GM13976 (cell line): ENCODE measurements at places on chromosomes 13 and 19.

DNA sequence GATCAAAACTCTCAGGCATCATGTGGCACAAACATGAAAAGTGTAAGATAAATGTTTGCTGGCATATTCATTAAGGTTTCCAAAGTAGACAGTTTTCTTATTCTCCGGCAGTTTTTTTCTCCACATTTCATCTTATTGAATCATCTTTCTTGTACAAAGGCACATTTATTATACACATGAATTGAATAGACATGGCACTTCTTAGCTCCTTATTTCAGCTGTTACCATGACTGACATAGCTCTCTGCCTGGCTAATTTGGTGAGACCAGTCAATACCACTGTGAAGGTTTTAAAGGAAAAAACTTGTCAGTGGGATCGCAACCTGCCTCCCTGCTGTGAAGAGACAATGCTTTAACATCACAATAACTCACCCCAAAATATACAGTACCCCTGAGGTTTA, 285.0 kb upstream of the PCDH20 start:
- DNase-seq, result no peak

DNA sequence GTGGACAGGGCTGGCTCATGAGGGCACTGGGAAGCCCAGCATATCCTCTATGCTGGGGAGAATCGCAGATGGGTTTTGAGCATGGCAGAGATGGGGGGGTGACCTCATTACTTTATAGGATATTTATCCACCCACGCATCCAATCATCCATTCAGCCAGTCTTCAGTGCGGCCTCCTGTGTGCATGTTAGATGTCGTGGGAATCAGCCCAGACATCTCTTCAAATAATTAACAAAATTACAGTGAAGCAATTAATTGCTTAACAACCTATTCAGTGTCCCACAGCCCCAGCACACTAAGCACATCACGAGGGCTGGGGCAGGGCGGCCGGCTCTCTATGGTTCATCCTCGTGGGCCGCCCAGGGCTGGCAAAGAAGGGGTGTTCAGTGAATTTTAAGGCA, 21.6 kb downstream of the LIG1 start:
- DNase-seq, result no peak

DNA sequence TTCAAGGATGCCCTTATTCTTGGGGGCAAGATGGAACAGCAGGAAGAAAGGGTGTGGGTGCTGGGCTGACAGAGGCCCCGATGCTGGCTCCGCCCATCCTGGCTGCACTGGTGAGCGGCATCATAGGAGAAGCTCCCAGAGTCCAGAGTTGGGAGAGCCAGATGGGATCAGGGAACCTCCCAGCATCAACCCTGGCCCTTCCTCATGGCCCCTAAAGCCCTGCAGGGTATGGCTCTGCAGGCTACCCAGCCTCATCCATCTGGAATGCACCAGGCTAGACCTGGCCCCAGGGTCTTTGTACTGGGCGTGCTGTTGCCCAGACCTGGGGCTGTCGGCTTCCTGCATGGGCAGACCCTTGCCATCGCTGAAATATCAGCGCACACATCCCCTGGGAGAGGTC, 7.9 kb upstream of the ELL start:
- no peak for DNase-seq

DNA sequence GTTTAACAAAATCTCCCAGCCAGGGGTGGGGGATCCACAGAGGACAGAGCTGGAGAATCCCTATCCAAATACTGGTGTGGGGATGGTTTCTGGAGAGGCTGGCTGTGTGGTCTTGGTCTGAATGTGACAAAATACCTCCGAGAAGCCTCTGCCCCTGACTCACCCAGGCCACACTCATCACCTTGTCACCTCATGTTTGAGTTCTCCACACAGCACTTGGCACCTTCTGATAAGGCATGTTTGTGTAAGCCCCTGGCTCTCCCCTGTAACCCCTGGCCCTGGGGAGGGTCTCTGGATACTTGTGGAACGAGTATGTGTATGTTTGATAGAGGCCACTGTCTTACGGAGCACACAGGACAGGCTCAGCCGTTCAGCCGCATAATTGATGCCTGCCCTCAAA, 14.7 kb downstream of the TECR start:
- DNase-seq, result peak; percentile 31

GRCh38 chr19:14175351-14175792, 30.6 kb downstream of the ADGRL1 start:
- no peak for DNase-seq

DNA sequence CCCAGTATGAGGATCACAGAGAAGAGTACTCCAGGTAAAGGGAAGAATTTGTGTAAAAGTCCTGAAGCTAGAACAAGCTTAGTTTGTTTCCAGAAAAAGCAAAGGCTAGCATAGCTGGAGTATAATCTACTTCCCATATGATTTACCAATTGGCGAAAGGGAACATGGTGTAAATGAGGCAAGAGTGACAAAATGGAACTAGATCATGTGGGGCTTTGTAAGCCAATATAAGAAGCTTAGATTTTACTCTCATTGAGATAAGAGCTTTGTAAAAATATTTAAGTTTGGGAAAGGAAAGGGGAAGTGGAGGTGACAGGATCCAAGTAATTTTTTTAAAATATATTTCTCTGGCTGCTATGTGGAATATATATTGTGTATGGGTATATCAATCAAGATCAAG, 234.9 kb downstream of the KCTD12 start:
- no peak for DNase-seq

GRCh38 chr19:36939153-36939552, 23.0 kb downstream of the ZNF568 start:
- DNase-seq, result no peak

- DNase-seq, result no peak
Observed at GRCh38 chr19:35297515-35297848, 5.5 kb downstream of the MAG start.

GRCh38 chr13:44566601-44567000, 9.5 kb downstream of the TSC22D1 start:
- no peak for DNase-seq

- DNase-seq, result no peak
Observed at GRCh38 chr19:47581605-47582319, 8.8 kb upstream of the ZNF541 start.

- no peak for DNase-seq
Observed at GRCh38 chr19:48836089-48837017, at the start of gene HSD17B14. TSS of gene HSD17B14 (minus strand) at chr19:48836491. CDS start at chr19:48836411, 80 bp downstream.

GRCh38 chr19:5293612-5294378, 46.8 kb downstream of the PTPRS start:
- peak; percentile 66 for DNase-seq

- no peak for DNase-seq
Observed at GRCh38 chr19:15672580-15673175, at the start of gene CYP4F12. TSS of gene CYP4F12 (plus strand) at chr19:15673087. CDS start at chr19:15673530, 443 bp downstream.

DNA sequence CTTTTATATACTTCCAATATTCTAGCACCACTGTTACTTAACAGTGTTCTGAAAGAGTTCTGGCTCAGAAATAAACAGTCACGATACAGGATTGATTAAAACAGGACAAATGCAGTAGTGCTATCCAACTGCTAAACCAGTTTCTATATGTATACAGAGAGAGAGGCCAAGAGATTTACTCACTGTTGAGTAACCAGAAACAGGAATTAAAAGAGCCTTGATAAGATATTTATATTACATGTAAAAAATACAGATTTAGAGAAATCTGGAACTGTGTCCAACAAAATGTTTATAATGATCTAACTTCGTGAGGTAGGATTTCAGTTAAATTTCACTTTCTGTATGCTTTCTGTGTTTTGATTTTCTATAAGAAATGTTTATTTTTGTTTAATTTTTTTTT, 116.6 kb downstream of the CDK8 start:
- no peak for DNase-seq

DNA sequence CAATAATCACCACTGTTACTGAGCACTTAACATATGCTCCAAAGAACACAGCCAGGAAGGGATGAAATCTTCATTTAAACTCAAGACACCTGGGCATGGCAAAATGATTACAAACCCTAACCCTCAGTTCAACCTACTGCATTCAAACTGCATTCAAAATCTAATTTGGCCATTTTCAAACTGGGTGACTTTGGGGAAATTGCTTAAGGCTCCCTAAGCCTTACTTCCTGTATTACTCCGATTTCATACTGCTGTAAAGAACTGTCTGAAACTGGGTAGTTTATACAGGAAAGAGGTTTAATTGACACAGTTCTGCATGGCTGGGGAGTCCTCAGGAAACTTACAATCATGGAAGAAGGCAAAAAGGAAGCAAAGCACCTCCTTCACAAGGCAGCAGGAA, 50.4 kb downstream of the CBY2 start:
- no peak for DNase-seq

DNA sequence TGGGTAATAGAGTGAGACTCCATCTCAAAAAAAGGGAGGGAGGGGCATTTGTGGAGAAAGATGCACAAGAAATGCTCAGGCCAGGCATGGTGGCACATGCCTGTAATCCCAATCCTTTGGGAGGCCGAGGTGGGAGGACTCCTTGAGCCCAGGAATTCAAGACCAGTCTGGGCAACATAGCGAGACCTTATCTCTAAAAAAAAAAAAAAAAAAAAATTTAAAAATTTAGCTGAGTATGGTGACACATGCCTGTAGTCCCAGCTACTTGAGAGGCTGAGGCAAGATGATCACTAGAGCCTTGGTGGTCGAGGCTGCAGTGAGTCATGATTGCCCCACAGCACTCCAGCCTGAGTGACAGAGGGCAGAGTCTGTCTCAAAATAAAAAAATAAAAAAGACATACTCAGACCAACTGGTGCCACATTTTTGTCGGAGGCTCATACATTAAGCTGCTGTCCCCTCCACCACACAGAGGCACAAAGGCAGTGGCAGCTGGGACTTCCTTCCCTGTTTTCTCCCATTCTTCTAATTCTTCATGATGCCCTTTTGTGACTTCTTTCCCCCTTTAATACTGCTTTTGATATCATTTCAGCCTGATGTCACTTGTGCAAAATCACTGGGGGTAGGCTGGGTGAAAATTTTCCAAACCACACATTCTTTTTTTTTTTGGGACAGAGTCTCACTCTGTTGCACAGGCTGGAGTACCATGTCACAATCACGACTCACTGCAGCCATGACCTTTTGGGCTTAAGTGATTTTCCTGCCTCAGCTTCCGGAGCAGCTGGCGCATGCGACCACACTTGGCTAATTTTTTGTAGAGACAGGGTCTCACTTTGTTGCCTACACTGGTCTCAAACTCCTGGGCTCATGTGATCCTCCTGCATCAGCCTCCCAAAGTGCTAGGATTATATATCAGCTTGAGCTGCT, 26.8 kb upstream of the CXCL17 start:
- DNase-seq, result no peak

DNA sequence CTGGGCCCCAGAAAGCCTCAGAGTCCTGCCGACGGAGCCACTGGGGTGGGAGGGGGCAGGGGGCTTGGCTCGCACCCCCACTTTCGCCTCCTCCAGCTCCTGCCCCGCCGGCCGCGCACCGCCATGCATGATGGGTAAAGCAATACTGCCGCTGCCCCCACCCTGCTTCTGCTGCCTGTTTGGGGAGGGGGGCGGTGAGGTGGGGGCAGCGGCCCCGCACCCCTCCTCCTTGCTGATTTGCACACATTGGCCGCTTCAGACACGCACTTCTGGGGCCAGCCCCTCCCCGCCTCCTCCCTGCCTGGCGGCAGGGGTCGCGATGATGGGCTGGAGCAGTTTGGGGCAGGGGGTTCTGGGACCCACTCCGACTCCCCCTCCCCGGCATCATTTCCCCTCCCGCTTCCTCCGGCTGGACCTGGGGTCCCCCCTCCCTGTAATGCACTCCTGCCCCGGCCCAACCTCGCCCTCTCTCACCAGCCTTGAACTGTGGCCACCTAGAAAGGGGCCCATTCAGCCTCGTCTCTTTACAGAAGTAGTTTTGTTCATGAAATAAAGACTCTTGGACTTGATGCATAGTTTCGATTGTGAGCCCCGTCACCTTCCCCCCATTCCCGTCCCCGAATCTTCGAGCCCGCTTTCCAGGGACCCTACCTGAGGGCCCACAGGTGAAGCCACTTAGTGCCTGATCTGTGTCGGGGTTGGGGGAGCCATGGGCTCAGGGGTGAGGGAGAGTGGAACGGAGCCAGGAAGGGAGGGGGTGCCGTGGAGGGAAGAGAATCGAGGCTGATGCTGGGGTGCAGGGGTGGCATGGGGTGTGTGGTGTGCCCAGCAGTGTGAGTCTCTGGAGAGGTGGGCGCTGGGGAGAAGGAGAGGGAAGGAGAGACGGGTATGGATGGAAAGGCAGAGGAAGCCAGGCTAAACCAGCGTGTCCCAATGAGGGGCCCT, 1.4 kb upstream of the HPN start:
- no peak for DNase-seq

DNA sequence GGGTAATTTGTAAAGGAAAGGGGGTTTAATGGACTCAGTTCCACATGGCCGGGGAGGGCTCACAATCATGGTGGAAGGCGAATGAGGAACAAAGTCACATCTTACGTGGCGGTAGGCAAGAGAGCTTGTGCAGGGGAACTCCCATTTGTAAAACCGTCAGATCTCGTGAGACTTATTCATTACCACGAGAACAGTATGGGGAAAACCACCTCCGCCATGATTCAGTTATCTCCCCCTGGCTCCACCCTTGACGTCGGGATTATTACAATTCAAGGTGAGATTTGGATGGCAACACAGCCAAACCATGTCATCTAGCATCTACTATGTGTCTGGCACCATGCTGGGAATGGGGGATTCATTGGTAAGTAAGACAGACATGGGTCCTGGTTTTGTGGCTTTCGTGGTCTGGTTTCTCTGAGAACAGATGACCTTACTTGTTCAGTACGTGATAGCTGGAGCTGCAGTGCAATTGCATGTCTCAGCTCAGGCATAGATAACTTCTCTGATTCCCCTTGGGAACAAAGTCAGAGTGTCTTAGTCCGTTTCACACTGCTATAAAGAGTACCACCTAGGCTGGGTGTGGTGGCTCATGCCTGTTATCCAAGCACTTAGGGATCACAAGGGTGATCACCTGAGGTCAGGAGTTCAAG, 8.3 kb downstream of the ZNF554 start:
- DNase-seq, result no peak

GRCh38 chr13:101639711-101640110, 187.2 kb downstream of the ITGBL1 start:
- DNase-seq, result no peak

GRCh38 chr13:52811841-52812240, 36.6 kb downstream of the PCDH8 start:
- DNase-seq, result no peak

GRCh38 chr13:41700790-41701310, 243.5 kb downstream of the RGCC start:
- no peak for DNase-seq

DNA sequence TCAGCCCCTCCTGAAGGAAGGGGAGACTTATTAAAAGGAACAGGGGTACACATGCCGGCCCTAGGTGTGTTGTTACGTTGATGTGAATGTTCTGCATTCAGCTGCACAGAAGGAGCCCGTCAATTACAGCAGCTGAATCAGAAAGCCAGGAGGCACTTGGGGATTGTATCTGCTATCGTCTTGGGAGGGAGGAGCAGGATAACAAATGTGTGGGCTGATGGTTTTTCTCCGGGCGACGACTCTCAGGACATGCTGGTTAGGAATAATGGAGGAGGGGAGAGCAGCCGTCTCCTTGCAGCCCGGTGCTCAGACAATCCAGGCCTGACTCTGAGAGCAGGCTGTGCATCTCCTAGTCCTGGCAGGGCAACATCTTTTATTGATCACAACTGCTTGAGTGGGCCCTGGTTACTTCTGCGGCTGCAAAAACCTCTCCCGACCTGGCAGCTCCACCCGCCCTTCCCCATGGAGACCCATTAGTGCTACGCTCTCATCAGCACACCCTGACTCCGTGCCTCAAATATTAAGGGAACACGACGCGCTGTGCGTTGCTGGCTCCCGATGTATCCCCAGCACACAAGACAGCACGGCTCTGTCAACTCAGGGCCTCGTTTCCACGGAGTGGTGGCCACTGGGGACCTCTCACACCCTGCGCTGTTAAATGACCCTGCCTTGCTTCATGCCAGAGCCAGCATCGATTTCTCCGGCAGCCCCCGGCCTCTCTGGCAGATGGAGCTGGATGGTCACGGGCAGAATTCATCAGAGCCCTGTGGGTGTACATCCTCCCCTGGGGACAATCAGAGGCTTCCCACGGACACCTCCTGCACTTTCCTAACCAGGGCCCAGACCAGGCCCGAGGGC, 25.3 kb downstream of the PEPD start:
- no peak for DNase-seq
